ENCODE measurements at places on chromosomes 7 and 10.

- no peak for DNase-seq
These were observed 85.7 kb downstream of the PARP12 start for GRCh38 chr7:139976838-139977656.

GRCh38 chr7:64872351-64873154 lies 30.5 kb upstream of the ZNF273 start:
- DNase-seq = no peak

DNA sequence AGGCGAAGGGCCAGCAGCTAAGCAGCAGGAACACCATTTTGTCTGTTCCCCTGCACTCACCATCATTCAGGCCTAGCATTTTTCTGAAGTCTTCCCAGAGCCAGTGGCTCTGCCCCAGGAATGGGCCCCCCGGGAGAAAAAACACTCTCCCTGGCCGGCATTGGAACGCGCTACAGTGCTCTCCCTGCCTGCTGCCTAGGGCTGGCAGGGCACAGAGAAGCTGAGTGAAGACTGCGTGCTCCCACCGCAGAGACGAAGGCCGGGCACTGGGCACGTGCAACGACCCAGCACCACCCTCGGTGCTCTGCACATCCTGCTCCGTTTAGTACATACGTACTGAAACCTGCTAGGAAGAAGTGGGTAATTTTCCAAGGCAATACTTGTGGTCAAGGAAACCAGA lies 34.4 kb downstream of the HSPA12A start:
- DNase-seq = no peak

- no peak for DNase-seq
These were observed 73.5 kb upstream of the PDSS1 start for GRCh38 chr10:26624006-26624405.

- no peak for DNase-seq
These were observed 130.1 kb upstream of the VWC2 start for GRCh38 chr7:49643321-49643720.

DNA sequence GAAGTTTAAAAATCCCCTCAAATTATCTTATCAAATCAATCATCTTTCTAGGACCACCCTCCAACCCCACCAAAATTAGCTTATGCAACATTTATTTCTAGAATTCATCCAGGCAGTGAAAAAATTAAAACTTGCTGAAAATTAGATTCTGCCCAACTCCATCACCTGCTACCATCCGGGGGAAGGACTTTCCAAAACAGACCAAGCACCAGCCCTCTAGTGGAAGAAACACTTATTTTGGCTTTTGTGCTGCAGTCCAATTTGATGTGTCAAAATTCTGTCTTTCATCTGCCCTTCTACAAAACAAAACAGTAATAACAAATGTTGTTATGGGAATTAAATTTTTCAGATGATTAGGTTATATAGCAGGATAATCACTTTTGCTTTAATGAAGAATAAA lies 35.1 kb downstream of the GCC1 start:
- no peak for DNase-seq

DNA sequence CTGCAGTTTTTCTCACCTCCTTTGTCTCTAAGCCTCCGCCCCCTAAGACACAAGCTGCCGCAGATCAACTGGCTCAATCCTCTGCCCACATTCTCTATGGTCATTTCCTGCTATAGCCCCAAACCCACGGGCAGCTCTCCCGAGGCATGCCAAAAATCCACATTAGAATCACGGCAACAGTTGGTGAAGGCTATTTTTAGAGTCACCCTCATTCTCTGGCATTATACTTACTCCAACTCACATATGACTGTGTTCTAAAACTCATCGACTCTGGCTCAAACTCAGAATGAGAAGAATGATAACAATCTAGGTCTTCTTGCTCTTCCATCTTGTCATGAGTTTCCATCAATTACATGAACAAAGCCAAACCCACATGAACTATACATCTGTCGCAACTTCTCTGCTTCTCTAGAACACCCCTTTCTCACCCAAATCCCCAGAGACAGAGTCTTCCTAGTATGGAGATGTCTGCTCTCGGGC lies 10.9 kb upstream of the KIAA1549 start:
- DNase-seq = no peak

GRCh38 chr10:43218206-43218950 lies 48.5 kb downstream of the RASGEF1A start:
- DNase-seq = no peak

GRCh38 chr7:5689716-5690115 lies 91.7 kb downstream of the RNF216 start:
- DNase-seq = no peak
